T-helper 1 cell treated with Interleukin-12 subunit alpha and Interleukin-12 subunit beta and Interleukin-4 antibody, amounts not matched to agents 30 ng/mL and 1 ng/mL, for 36 hours (primary cell): ENCODE measurements at places on chromosomes 2 and 18. TPM values are rescaled to one million over a fixed set of nuclear protein-coding genes. Genes with fewer than 3 reads are reported as not detected.

Gene YIPF4
- total RNA-seq: 37.6 and 41.1 TPM in 2 replicates

Gene ACMSD
- not detected in 2 replicates for total RNA-seq

Gene NT5DC4
- total RNA-seq: 0.17 TPM in 1 of 2 replicates, not detected in the other

Gene SERPINB13
- not detected in 2 replicates for total RNA-seq

Gene TMEM37
- not detected in 2 replicates for total RNA-seq

Gene GPR45
- total RNA-seq: not detected in 2 replicates

Gene ITPRIPL1
- 40.4 and 40.8 TPM in 2 replicates for total RNA-seq

Gene LBX2
- total RNA-seq: 0.42 and 0.98 TPM in 2 replicates

Gene GNLY
- 330 and 349 TPM in 2 replicates for total RNA-seq

Gene ANKRD30B
- not detected in 2 replicates for total RNA-seq

Gene DYNAP
- not detected in 2 replicates for total RNA-seq

Gene WNT6
- total RNA-seq: not detected in 2 replicates

Gene YES1
- 11.2 and 12.8 TPM in 2 replicates for total RNA-seq

Gene NOL4
- total RNA-seq: not detected in 2 replicates

Gene PRKAG3
- not detected in 2 replicates for total RNA-seq

Gene SP140
- total RNA-seq: 108 and 111 TPM in 2 replicates

Gene DUSP28
- 10.3 and 10.9 TPM in 2 replicates for total RNA-seq

Gene CPO
- not detected in 2 replicates for total RNA-seq

Gene ITPRID2
- total RNA-seq: 42.6 and 48.1 TPM in 2 replicates

Gene CDK5R2
- not detected in 2 replicates for total RNA-seq

Gene RGPD3
- total RNA-seq: 0.32 and 0.37 TPM in 2 replicates

Gene ZBTB7C
- total RNA-seq: 0.81 and 0.98 TPM in 2 replicates

Gene AQP12B
- total RNA-seq: not detected in 2 replicates

Gene TRIP12
- total RNA-seq: 275 and 279 TPM in 2 replicates

Gene DNAJC5G
- total RNA-seq: not detected in 2 replicates

Gene CCDC85A
- total RNA-seq: not detected in 2 replicates

Gene QPCT
- 0.49 and 0.54 TPM in 2 replicates for total RNA-seq

Gene VWC2L
- not detected in 2 replicates for total RNA-seq

Gene ABCG5
- total RNA-seq: not detected in 2 replicates

Gene IL1F10
- total RNA-seq: not detected in 2 replicates

Gene SLC23A3
- total RNA-seq: 1.8 and 2.5 TPM in 2 replicates

Gene LPIN1
- 77.4 and 81.1 TPM in 2 replicates for total RNA-seq

Gene AMER3
- not detected in 2 replicates for total RNA-seq

Gene RNASEH1
- total RNA-seq: 25.9 and 26.6 TPM in 2 replicates

Gene ANTXR1
- total RNA-seq: 0.07 and 0.15 TPM in 2 replicates

Gene FASTKD1
- total RNA-seq: 35.9 and 39.2 TPM in 2 replicates

Gene RAB17
- total RNA-seq: not detected in 2 replicates
